Fibroblast of mammary gland (primary cell): ENCODE measurements at places on chromosomes 5 and 9.

- DNase-seq: no peak
Observed at GRCh38 chr5:126488443-126489065, 65.3 kb downstream of the GRAMD2B start.

DNA sequence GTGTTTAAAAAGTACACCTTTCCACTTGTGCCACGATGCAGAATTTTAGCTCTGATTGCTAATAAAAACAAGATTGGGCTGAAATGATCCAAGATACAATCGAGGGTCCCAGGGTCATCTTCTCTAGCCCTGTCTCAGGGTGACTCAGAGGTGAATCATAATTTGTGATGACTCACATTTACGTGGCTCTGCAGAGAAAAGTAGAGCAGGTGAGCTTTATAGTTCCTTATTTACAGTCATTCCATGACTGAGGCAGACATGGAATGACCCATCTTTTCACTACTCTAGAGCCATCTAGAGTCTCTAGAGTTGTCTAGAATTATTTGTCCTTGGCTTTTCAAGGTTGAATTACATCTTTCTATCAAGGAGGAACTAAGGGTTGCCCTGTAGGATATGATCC, 155.2 kb downstream of the GAS1 start:
- peak; percentile 72 for DNase-seq

DNA sequence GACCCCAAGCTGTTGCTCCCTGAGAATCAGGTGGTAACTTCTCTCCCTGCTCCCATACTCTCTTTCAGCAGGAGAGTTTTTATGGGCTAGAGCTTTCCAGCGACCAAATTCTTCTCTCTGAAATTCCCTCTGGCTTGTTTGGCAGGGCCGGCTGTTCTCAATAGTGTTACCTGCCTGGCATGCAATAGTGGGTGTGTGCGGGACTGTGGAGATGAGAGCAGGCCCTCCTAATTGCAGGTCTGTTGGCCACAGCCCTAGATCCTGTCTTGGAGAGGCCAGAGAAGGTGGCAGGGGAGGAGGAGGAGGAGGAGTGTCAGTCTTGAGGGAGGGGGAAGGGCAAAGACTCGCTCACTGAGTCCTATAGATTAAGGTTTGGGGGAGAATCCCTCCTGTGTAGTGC, 29.5 kb downstream of the AQP7 start:
- no peak for DNase-seq

GRCh38 chr5:144567421-144567780, 396.7 kb downstream of the KCTD16 start:
- no peak for DNase-seq

GRCh38 chr5:177510567-177511053, 984 bp upstream of the DOK3 start:
- no peak for DNase-seq

DNA sequence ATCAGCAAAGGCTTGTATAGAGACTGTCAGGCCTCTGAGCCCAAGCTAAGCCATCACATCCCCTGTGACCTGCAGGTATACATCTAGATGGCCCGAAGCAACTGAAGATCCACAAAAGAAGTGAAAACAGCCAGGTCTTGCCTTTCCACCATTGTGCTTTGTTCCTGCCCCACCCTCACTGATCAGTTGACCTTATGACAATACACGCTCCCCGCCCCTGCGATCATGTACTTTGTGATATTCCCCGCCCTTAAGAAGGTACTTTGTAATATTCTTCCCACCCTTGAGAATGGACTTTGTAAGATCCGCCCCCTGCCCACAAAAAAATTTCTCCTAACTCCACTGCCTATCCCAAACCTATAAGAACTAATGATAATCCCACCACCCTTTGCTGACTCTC, 18.6 kb upstream of the NPM1 start:
- DNase-seq: no peak

GRCh38 chr5:10789021-10789420, 28.0 kb upstream of the DAP start:
- DNase-seq: peak; percentile 91

DNA sequence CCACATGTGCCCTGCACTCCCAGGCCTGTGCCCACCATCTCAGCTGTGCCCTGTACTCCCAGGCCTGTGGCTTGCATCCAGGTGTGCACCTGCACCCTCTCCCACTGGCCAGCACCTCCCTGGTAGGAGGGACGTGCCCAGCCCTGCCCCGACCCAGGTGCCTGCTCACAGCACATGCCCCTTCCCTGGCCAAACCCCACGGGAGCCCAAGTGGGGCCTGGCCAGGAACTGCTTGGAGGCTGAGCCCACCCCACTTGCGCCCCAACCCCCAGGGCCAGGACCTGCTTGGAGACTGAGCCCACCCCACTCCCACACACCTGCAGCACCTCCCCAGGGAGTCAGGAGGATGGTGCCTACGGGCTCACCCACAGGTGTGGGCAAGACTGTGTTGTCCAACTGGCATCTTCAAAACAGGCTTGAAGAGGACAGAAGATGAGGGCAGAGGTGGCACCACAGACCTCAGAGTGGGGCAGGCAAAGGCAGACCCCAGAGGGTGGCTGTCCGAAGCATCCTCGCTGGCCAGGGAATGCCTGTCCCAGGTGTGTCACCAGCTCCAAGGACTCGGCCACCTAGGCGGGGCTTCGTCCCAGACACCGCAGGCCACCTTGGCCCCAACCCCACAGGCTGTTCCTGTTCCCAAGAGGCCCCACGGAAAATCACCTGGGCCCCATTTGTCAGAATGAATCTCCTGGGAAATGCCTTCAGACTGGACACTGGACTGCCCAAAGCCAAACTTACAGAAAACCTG, 10.8 kb downstream of the ZDHHC11B start:
- no peak for DNase-seq

DNA sequence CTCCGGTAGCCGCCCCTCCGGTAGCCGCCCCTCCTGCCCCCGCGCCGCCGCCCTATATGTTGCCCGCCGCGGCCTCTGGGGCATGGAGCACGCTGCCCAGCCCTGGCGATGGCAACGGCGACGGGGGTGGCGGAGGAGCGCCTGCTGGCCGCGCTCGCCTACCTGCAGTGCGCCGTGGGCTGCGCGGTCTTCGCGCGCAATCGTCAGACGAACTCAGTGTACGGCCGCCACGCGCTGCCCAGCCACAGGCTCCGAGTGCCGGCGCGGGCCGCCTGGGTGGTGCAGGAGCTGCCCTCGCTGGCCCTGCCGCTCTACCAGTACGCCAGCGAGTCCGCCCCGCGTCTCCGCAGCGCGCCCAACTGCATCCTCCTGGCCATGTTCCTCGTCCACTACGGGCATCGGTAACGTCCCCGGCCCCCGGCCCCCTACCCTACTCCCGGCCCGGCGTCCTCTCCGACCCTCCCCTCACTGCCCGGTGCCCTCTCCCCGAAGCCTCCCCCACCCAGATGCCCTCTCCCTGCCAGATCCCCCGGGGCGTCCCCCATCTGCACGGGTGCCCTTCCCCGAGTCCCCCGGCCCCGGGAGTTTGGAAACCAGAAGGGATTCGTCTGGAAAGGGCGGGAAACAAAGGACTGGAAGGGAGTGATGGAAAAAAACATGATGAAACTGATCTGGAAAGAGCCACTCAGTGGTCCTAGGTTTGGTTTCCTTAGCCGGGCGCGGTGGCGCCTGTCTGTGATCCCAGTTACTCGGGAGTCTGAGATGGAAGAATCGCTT, 417 bp downstream of the SRD5A1 start:
- no peak for DNase-seq

- DNase-seq: peak; percentile 96
Observed at GRCh38 chr5:149420545-149421371, 41.7 kb upstream of the IL17B start.

DNA sequence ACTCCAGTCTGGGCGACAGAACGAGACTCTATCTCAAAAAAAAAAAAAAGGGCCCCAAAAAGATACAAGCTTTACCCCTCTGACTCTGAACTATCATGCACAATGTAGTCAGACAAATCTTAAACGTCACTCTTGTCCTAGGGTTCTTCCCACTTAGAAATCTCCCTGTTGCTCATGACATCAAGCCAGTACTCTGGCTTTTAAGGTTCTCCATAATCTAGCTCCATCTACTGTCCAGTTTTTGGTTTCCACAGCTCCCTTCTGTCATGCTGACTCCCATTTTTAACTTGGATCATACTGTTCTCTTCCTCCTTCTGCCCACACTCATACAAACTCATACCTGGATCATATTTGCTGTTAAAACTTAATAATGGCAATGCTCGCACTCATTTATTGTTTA, 156.7 kb upstream of the TLX3 start:
- DNase-seq: peak; percentile 51

DNA sequence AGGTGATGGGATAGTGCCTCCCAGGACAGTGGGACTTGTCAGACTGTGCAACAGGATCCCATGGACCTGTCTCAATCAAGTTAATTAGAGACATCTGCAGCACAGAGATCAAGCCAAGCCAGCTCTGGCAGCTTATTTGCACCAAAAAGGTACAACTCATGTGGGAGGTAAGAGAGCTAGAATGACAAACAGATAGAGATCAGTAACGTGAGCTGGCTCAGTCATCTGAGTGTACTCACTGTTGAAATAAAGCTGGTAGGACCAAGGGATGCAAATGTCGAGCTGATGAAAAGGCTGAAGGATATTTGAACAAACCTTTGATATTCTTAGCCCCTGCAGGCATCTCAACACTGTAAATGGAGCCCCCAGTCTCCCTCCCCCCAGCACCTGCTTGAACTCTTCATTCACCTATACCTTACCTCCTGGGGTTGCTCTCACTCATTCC, 198.1 kb downstream of the EFNA5 start:
- DNase-seq: no peak

DNA sequence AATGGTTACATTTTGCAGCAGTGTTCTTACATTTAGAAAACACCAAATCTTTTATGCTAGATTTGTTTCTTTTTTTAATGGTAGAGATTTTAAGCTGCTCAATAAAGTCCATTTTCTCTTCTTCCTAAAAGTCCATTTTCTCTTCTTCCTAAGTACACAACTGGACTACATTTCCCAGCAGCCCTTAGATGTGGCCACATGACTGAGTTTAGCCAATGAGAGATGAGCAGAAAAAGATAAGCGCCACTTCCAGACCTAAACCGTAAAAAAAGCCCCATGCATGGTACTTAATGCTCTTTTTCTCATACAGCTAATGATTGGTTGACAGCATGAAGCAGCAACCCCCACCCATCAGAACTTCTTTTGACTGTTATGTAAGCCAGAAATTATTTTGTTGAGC, 206.7 kb downstream of the FAM114A2 start:
- DNase-seq: peak; percentile 58

DNA sequence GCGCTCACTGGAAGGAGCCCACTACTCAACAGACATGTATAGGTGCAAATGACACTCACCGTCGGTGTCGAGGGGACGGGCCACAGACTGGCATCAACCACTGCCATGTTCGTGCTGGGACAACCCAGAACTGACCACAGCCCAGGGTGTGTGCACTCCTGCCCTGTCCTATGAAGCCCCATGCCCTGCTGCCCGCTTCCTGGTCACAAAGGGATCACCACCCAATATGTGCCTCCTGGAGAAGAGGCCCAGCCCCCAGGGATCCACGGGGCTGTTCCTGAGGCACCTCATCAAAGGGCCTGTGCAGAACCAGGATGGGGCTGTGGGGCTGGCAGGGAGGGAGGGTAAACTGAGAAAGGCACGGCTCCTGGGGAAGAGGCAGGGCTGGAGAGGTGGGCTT, 43.1 kb downstream of the PRRT1B start:
- no peak for DNase-seq

DNA sequence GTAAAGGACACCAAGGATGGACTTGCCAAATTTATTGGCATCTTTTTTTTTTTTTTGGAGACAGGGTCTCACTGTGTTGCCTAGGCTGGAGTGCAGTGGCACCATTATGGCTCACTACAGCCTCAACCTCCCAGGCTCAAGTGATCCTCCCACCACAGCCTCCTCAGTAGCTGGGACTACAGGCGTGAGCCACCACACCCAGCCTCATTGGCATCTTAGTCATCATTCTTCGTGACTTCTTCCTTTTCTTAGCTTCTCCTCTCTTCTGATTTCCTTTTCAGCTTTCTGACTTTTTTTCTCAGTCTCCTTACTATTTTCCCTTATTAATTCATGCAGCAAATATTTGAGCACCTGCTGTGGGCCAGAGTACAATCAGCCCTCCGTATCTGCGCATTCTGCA, 6.1 kb downstream of the MAML1 start:
- no peak for DNase-seq

- DNase-seq: peak; percentile 19
Observed at GRCh38 chr5:89343666-89344065, 460.7 kb upstream of the MEF2C start.

DNA sequence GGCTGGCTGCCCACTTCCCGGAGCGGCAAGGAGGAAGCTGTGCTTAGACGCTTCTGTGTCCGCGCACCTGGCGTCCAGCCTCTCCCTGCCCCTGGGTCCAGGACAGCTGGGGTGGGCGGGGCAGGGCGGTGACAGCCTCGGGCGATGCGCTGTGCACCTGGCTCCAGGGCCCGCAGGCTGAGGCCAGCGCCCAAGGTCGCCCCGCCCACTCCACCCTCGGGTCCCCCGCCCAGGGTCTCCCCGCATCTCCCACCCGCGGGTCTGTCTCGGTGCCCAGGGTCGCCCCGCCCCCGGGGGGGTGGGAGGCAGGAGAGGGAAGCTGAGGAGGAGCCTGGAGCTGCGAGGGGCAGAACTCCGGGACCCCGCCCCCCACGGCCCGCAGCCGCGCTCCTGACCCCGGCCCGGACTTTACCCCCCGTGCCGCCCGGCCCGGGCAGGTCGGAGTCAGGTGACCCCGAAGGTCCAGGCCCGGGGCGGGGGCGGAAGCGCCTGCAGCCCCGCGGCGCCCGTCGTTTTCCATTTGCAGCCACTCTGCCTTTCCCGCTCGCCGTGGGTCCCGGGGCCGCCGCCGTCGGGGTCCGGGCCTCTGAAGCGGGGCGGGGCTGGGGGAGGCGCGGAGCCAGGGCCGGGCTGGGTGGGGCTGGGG, at the start of gene ENTPD8:
TSS of gene ENTPD8 (minus strand) at position 69 of the 646 bp plus-strand sequence. CDS start 3,072 bp downstream, outside the sequence.
- no peak for DNase-seq

DNA sequence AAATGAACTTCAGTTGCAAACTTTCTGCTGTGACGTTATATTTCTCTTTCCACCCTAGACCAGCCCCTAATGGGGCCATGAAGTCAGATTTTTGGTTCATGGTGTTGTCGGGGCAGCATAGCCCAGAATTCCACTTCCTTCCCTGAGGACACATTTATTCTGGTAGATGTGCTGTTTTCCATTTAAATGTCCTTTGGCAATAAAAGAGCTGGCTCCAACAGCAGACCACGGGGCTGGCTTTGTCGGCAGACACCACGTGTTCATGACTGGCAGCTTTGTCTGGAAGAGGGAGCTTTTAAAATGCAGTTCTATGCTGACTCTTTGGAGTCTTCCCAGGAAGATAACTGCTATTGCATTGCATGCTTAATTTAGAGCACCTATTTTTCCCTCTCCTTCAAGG, 17.6 kb upstream of the LCP2 start:
- peak; percentile 61 for DNase-seq

- DNase-seq: no peak
Observed at GRCh38 chr5:36640949-36641348, 34.5 kb downstream of the SLC1A3 start.

- DNase-seq: peak; percentile 21
Observed at GRCh38 chr5:68818057-68818695, 275.6 kb upstream of the SLC30A5 start.

DNA sequence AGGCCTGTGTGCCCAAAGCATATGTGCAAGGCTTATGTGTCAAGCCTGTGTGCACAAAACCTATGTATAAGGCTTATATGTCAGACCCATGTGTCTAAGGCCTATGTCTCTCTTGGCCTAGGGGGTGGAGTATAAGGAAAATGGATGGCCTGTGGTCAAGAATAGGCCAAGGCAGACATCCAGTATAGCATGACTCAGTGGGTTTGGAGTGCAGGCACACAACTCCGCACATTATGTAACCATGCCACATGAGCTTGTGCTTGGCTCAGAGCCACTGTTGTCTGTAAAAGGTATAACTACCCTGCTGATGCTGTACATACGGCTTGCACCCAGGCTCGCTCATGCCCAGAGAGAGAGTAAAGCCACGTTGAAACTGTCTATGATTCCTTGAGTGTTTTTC, 626.4 kb upstream of the NUDT12 start:
- peak; percentile 62 for DNase-seq

- DNase-seq: no peak
Observed at GRCh38 chr9:109418827-109419226, 79.3 kb downstream of the PTPN3 start.
